ENCODE measurements at places on chromosomes 12 and 14.

- no peak for DNase-seq
Measured at GRCh38 chr14:35405304-35405996, 901 bp upstream of the NFKBIA start.

DNA sequence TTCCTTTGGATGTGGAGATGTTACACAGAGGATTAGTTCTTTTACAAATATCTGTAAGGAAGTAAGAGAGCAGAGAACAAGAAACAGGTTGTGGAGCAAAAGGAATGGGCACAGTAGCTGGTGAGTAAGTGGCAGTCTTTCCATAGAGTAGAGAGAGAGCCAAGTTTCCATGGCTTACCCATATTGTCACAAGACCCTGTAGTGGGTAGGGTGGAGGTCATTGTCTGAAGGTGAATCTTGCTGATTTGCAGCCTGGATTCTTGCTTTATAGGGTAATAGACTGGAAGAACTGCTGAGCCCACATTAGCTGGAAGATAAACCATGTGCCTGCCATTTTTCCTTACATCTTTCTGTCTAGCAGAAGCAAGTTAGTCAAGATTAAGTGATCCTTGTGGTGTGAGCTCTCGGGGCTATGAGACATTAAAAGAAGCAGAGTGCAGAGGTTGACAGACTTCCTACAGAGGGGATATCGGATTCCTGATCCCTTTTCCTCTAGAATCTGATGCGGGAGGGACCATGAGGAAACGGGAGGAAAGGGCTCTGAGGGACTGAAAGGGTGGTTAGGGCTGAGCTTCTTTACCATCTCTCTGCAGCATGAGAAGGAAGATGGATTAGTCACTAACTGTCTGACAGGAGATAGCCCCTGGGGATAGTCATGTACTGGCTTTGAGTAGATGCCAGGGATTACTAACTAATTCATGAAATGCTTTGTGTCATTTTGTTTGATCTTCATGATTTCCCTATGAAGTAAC lies 44.0 kb upstream of the LRTM2 start:
- DNase-seq: no peak

- no peak for DNase-seq
Measured at GRCh38 chr12:106094304-106094703, 44.5 kb downstream of the NUAK1 start.

- DNase-seq: no peak
Measured at GRCh38 chr14:50001999-50002925, 109.4 kb downstream of the ARF6 start.

- DNase-seq: no peak
Measured at GRCh38 chr14:89364316-89364715, 52.7 kb downstream of the FOXN3 start.

DNA sequence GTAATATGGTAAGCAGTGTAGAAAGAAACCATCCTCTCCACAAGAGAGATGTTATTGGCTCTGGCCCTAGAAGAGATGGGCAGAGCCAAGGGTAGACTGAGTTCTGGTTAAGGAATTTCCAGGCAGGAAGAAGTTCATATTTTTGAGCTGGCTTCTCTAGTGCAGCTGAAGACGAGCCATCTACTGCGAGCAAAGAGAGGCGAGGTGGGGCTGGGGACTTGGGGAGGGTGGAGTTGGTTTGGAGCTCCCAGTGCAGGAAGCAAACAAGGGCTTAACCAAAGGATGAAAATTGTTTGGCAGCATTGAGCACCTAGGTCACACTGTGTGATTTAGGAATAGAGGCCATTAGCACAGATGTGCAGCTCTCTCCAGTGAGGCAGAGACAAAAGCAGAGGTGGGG lies 239.6 kb downstream of the ZFP36L1 start:
- no peak for DNase-seq

- no peak for DNase-seq
Measured at GRCh38 chr14:55749201-55749812, 169.3 kb downstream of the KTN1 start.

GRCh38 chr12:49762468-49762847 lies 21.1 kb downstream of the TMBIM6 start:
- DNase-seq: no peak

DNA sequence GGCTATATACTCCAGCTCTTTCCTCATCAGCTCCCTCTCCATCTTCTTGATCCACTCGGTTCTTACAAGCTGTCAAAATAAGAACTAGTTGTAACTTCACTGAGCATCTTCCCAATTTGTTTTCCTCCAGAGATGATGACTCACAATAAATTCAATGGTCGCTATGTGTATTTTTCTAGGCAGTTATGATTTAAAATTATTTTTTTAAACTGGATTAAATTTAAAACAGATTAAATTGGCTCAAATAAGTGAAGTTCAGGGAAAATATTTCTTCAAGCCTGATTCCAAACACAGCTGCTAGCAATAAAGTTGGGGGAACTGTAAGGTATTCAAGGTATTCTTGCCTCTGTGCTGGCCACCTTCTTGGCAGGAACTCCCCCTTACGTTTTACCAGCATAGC lies 717.7 kb upstream of the USP15 start:
- no peak for DNase-seq

DNA sequence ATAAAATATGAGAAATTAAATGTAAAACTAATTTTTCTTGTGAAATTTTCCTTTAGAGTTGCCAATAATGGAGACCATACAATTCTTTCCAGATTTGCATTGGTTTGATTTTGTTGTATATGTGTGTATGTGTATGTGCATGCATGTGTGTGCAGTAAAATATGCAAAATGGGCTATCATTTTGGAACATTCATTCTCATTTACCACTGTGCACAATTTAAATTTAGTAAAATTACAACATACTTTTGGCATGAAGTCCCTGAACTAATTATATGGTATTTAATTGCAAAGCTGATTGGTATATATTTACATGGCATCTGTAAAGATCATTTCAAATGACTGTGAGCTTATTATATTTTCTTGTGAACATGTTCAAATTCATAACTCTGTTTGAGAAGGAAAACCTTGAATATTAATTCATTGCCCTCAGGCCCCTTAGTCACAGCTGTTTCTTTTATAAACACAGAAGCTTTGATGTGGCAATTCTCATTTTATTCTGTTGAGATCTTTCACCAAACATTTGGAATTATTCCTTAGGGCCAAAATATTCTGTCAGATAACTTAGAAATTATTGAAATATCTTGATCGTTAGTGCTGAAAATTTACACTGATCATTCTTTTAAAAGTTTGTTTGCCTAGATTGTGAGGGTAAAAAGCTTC lies 17.6 kb downstream of the KERA start:
- DNase-seq: no peak

DNA sequence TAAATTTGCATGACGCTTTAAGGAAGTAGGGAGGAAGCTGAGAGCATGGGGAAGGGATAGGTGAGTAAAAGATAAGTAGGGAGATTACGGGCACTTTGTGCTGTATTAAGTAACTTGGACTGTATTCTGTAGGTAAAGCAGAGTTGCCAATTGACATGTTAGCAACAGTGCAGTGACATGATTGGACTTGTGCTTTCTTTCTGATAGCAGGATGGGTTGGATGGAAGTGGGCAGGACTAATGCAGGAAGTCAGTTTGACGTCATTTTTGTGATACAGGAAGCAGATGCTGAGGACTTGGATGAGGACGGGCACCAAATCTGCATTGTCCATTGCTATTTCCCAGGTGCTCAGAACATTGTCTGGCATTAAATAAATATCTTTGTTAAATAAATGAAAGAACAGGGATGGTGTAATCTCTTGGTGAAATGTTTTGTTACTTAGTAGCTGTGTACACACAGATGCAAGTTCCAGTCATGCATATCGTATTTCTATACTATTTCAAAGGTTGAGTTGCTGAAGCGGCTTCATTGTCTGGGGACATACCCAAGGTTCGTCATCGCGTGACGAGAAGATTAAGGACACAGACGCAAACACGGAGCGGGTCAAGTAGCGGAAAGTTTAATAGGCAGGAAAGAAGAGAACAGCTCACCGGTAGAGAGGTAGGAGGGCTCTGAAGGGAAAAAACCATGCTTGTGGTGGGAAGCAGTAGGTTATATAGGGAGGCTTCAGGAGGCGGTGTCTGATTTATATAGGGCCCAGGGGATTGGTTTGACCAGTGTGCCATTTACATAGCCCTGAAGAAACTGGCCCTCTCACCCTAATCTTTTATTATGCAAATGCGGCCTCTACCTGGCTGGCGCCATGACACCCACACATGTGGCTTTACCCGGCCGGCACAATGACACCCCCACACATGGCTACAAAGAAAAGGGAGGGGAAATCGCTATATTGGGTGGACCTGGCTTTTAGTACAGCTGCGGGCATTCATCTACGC lies 30.7 kb downstream of the GUCY2C start:
- DNase-seq: peak; percentile 95

GRCh38 chr12:114341635-114342034 lies 64.3 kb downstream of the TBX5 start:
- DNase-seq: no peak

- peak; percentile 60 for DNase-seq
Measured at GRCh38 chr12:49094160-49094974, at the start of gene DHH. Gene DHH (minus strand): TSS chr12:49094801. CDS start chr12:49094512, 289 bp downstream.

GRCh38 chr12:614411-614970 lies 48.8 kb downstream of the NINJ2 start:
- DNase-seq: no peak

GRCh38 chr12:132428936-132429601 lies 60.9 kb upstream of the FBRSL1 start:
- DNase-seq: no peak

DNA sequence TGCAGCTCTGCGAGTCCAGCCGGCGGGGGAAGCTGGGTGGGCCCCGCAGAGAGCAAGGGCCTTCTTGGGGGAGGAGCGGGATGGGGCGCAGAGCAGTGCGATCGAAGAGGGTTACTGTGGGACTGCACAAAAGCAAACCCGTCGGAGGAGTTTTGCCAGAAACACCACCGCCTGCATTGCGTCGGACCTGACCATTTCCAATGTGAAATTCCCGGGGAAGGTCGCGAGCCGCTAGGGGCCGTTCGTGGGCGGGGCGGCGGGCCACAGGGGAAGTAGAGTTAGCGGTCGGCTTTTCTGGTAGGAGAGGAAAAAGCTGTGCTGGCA lies 333 bp upstream of the KCNA1 start:
- DNase-seq: no peak

GRCh38 chr12:120853188-120853587 lies 51.0 kb downstream of the SPPL3 start:
- DNase-seq: no peak

DNA sequence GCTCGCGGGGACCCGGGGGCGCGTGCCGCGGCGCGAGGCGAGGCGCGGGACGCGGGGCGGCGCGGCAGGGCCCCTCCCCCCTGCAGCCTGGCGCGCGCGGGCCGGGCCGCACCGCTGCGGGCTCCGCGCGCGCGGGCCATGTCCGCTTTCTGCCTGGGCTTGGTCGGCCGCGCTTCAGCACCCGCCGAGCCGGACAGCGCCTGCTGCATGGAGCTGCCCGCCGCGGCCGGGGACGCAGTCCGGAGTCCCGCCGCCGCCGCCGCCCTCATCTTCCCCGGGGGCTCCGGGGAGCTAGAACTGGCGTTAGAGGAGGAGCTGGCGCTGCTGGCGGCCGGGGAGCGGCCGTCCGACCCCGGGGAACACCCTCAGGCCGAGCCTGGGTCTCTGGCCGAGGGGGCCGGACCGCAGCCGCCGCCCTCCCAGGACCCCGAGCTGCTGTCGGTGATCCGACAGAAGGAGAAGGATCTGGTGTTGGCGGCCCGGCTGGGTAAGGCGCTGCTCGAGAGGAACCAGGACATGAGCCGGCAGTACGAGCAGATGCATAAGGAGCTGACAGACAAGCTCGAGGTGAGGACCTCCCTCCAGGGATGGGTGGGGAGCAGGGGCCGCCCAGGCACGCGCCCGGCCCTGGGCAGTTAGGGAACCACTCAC lies 820 bp downstream of the BICDL1 start:
- DNase-seq: no peak

- DNase-seq: no peak
Measured at GRCh38 chr14:79453276-79453675, 758.0 kb downstream of the DIO2 start.
